Stimulated activated CD4-positive, alpha-beta T cell treated with anti-CD3 and anti-CD28 coated beads, TNF-alpha, amount 100 ng/mL, for 4 hours (primary cell): ENCODE measurements at places on chromosomes 2 and 18.

DNA sequence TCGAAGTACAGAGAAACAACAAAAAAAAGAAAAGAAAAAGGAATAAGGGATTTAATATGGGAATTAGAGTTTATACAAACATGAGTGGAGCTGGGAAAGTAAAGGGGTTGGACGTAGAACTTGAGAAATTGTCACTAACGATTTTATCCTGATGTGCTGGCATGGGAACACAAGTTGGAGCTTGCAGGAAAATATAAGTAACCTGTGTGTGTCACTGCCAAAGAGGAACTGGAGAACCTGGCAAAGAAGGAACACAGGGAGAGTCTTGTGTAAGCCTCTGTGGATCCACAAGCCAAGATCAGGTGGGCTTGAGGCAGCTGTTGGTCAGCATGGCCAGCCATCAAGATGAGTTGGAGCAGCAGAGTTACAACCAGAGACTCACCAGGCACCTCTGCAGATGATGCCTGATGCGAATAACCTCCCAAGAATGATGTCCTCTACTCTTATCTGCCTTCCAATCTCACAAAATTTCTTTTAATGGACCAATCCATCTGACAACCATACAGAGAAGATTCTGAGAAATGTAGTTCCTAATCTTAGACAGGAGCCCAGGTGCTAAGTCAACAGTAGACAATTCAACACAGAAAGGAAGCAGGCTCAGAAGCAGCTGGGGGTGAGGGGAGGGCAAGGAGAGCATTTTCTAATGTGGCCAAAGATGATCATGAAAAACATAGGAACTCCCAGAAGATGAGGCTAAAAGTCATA, 77.0 kb upstream of the SPOPL start:
- no peak for DNase-seq

DNA sequence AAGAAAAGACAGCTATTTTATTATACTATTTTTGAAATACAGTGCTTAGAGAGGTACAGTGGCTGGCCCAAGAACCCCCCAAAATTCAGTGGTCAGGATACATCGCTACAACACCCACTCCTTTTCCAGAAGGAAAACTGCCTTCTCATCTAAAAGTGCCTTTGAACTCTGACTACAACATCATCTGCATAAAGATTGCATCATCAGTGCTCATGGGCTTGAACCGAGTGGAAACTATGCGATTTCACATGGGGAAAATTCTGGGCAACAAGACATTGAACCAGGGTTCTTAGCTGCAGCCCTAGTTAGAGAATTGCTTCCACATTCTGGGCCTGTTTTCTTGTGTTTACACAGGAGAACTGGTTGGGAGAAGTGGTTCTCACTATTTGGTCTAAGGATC, 294.6 kb upstream of the SLC14A2 start:
- no peak for DNase-seq

DNA sequence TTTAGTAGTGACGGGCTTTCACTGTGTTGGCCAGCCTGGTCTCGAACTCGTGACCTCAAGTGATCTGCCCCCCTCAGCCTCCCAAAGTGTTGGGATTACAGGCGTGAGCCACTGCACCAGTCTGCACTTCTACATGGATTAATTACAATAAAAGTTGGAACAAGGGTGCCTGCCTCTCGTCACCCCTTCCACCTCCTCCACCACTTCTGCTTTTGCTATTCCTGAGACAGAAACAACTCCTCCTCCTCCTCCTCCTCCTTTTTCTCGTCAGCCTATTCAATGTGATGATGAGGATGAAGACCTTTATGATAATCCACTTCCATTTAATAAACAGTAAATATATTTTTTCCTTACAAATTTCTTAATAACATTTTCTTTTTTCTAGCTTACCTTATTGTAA, 35.2 kb downstream of the SRBD1 start:
- DNase-seq, result no peak

- no peak for DNase-seq
These were observed 15.2 kb downstream of the RAMP1 start for GRCh38 chr2:237874585-237875161.

GRCh38 chr2:95354925-95355324, 47.6 kb upstream of the FAHD2A start:
- no peak for DNase-seq

DNA sequence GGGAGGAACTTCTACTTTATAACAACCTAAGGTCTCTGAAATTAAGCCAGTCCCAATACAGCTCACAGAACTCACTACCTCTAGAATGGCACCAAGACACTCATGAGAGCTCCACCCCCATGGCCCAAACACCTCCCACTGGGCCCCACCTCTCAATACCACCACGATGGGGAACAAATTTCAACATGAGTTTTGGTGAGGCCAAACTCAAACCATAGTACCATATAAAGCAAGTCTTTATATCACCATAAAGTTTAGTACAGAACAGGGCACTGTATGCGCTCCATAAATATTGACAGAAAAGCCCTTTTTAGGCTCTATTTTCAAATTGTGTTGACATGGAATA, 3.3 kb downstream of the AFG3L2 start:
- DNase-seq, result no peak

DNA sequence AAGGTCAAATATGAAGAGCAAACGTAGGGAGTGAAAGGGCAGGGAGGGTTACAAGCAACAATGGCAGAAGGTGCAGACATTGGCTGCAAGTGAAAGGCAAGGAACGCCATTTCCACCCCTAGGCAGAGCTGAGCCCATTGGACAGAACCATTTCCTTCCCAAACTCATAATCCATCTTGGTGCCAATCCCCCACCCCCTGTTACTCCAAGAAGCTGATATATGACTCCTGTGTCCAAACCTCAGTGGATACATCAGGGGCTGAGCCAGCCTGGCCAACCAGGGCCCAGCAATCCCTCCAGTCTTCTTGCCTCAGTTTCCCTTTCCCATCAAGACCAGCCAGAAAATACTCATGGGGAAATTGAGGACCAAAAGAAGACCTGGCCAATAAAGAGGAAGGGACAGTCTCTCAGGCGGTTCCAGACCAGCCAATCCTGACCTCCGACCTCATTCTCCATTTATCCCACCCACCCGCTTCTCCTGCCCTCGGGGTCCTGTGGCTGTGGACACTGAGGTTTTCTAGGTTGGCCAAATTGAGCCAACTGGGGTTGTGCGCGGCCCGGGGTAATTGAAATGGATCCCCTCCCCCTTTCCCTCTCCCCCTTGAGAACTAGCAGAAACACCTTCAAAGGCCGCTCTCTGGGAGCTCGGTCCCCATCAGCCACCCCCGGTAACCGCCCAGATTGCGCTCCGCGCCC, 24.8 kb downstream of the TNS1 start:
- DNase-seq, result no peak

DNA sequence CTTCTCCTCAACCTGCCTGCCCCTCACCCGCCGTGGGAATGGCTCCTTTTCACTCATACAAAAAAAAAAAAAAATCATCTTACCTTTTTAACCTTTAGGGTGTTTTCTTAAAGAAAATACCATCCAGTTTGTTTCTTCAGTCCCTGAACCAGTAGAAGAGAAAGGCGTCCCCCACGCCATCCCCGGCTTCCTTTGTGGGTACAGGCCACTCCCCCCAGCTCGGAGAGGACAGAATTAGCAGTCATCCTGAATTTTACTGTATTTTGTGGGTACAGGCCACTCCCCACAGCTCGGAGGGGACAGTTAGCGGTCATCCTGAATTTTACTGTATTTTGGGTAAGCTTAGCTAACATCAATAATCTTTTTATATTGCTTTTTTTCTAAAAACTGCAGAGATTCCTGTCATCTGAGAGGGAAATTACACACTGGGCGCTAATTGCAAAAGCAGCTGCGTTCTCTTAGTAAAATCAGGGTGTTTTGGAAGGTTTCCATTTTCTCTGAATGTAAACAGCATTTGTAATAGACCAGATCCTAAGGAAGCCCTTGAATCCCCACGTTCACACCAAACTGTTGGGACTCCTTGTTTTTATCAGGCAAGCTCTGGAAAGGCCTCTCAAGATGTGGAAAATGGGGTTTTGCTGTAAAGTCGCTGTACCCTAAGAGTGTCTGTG, 72.5 kb downstream of the NFATC1 start:
- DNase-seq, result no peak

DNA sequence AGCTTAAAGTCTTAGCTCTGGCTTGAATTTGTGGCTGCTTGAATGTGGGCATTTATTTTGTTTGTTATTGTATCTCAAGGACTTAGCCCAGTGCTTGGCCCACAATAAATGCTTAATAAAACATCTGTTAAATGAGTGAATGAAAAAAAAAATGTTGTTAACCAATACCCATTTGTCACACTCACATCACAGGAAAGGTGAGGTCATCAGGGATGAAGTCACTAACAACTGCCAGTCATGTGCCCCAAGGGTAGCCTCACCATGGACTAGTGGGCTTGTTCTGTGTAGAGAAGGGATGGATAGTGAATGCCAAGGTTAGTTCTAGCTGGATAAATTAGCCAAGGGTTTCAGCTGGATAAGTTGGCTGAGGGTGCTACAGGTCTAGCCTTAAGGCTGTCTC, 3.0 kb downstream of the NRBP1 start:
- DNase-seq, result no peak

- no peak for DNase-seq
These were observed 4.4 kb upstream of the RNF103 start for GRCh38 chr2:86628091-86628522.

DNA sequence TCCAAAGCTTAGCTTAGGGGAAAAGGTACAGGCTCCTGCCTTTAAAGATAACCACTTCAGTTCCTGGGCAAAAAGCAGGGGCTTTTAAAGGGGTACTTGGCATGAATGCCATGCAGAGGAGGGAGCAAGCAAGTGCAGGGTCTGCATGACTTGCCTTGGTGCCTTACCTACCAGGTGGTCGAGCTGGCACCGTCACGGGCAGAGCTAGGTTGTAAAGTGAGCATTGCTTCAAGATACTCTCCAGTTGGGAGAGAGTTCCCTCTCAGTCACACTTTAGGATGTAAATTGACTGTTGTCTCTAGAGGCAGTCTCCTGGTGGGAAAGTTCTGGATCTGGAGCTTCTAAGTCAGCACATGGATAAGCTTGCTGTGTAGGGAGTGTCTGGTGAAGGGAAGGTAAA, 58.6 kb upstream of the MCFD2 start:
- no peak for DNase-seq

DNA sequence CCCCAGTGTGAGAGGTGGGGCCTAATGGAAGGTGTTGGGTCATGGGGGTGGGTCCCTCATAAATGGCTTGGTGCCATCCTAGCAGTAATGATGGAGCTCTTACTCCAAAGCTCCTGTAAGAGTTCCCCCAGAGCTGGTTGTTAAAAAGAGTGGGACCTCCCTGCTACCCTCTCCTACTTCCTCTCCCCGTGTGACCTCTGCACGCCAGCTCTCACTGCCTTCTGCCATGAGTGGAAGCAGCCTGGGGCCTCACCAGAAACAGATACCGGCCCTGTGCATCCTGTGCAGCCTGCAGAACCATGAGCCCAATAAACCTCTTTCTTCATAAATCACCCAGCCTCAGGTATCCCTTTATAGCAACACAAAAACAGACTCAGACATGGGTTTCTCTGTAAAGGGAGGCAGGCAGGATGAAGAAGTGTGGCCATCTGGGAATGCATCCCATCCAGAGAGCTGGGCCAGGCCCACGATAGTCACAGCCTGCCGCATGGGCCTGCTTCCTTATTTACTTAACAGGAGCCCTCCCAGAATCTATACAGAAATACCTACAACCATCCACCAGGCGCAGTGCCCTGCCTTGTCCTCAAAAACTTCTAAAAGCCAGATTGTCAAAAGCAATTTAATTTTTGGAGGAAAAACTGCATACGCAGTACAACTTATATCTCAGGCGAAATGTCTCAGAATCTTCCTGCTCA, 7.5 kb downstream of the PRLH start:
- DNase-seq, result no peak

- DNase-seq, result no peak
These were observed 21.7 kb downstream of the RBMS1 start for GRCh38 chr2:160471950-160472349.

DNA sequence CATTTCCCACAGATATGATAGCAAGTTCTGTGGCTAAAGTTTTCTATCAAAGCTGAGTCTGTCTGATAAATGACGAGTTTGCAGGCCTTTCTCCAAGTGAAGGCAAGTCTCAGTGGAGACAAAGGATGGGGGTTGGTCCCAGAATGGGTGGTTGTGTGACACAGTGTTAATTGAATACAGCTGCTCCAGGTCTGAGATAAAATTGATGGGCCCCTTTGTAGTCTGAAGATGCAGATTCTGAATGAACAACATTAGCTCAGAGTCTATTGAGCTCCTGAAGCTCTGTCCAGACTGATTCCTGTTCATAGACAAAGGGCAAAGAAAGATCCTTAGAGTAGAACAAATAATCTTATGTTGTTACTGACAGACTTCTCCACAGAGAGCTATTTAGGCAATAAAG, 296.9 kb upstream of the CYRIA start:
- DNase-seq, result no peak

- no peak for DNase-seq
These were observed 2.9 kb downstream of the IL18R1 start for GRCh38 chr2:102358496-102358895.

GRCh38 chr2:178074123-178075005, 1.8 kb upstream of the PDE11A start:
- no peak for DNase-seq

- DNase-seq, result no peak
These were observed 1.1 kb downstream of the COBLL1 start for GRCh38 chr2:164840458-164840929.
